ENCODE measurements at places on chromosomes 3 and 15.
A peak's percentile ranks its signal among the peaks of the same experiment; 100 is the strongest.

GRCh38 chr15:41792000-41792637, 17.8 kb downstream of the MAPKBP1 start:
- no peak for DNase-seq

DNA sequence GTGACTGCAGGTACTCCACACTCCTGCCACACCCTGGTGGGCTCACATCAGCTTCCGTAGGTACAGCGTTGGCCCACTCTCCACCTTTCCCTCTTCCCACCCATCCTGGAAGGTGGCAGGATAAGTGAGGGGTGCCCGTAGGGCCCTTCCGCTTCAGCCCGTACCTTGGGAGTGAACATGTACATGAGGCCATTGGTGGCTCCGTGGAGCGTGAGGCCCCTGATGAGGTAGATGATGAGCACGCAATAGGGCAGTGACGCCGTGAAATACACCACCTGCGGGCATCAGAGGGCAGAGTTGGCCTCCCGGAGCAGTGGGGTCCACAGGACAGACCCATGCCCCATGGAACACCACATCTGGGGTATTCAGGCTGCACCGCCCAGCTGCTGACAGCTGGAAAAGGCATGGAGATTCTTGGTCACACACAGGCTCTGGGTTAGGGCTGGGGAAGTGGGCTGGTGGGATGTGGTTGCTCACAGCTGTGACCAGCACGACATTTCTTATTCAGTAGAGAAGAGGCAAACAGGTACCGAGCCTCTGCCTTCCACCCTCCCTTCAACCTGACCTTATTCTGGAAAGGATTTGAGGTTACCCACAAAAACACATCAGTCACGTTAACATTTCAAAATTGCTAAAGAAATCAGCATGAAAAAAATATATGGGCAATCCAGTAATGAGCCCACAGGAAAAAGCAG, 23.8 kb downstream of the SLC6A20 start:
- DNase-seq, result no peak

DNA sequence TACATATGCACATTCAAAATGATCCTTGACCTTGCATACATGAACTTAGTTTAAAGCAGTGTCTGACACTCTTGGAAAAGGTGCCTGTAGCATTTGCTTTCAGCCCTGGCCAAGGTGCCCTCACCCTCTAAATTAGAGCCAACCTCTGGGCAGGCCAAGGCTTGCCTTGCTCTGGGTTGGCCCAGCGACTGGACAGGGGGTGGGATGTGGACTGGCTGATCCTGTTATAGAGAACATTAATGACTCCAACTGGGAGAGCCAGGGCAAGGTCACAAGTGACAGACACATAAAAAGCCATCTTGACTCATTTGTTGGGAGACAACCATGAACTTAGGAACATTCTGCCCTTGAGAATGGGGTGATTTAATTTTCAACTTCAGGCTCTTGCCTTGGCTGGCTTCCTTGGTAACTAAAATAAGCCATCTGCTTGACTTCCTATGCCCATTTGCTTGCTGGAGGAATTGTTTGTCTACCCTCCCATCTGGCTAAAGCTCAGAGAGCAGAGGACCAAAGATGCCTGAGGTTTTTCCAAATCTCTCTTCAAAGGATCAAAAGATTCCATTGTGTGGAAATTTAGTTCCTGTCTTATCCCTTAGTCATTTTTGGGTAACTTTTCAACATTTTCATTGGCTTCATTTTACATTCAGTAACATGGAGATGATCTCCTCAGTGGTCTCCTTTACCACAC, 403.7 kb downstream of the SOX2 start:
- no peak for DNase-seq

- DNase-seq, result peak; percentile 22
Measured at GRCh38 chr3:72482589-72483321, 365.5 kb downstream of the SHQ1 start.

DNA sequence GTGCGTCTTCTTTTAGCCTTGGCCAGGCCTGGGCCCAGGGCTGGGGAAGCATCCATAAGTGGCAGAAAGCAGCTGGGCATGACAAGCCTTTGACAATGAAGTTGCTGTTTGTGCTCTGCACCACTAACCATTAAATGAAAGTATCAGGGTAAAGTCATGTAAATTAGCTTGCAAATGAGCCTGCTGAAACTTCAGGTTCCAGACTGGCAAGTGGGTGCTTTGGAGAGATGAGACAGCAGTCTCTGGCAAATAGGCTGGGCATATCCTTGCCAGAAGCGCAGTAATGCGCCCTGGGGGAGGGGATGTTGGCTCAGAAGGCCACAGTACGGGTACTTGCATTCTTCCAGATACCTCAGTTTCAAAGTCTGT, 40.7 kb downstream of the RAB6B start:
- no peak for DNase-seq

DNA sequence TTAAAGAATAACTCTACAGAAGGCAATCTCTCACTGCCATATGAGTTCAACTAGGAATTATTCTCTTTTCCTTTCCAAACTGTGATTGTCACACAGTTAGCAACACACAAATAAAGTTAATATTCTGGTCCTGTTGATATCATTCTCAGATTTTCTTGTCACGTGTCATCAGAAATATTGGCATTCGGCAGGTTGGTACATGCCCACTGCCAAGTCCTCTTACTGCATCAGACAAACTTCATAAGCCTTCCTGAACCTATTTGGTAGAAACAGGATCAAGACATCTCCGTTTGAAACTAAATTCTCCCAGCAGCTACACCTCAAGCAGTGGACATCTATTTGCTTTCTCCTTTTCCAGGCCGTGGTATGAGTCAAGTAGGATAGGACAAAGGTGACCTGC, 177.9 kb upstream of the SOX2 start:
- DNase-seq, result no peak

Measured in stimulated activated CD4-positive, alpha-beta T cell treated with anti-CD3 and anti-CD28 coated beads, Interleukin-15, amount 100 ng/mL, for 1 hour (primary cell).